Caco-2 (cell line): ENCODE measurements at places on chromosomes 2 and 18. TPM values are rescaled to one million over a fixed set of nuclear protein-coding genes. Genes with fewer than 3 reads are reported as not detected.

CTAGE1 gene
- not detected in 2 replicates for total RNA-seq

FBLN7 gene
- total RNA-seq, result 0.39 and 0.59 TPM in 2 replicates

MGAT5 gene
- total RNA-seq, result 21.7 and 22.1 TPM in 2 replicates

IL36B gene
- not detected in 2 replicates for total RNA-seq

REG1B gene
- not detected in 2 replicates for total RNA-seq
